Glomerular endothelial cell (primary cell): ENCODE measurements at places on chromosomes 13 and 19.

GRCh38 chr13:32587011-32587810 lies 959 bp downstream of the PDS5B start:
- peak; percentile 20 for DNase-seq

DNA sequence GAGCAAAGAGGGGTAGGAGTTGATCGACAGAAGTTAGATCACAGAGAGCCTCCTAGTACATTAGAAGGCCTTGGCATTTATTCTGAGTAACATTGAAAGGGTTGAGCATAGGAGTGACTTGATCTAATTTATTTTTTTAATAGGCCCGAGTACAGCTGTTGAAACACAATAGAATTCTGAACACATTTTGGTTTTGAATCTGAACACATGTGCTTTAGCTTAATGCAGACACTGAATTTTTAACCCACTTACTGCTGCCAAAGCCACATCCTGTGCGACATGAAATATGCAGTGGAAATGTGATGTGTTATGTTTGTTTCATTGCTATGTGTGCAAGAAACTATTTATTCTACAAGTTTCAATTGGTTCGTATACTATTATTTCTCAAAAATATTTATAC lies 1505.9 kb downstream of the PCDH9 start:
- no peak for DNase-seq

DNA sequence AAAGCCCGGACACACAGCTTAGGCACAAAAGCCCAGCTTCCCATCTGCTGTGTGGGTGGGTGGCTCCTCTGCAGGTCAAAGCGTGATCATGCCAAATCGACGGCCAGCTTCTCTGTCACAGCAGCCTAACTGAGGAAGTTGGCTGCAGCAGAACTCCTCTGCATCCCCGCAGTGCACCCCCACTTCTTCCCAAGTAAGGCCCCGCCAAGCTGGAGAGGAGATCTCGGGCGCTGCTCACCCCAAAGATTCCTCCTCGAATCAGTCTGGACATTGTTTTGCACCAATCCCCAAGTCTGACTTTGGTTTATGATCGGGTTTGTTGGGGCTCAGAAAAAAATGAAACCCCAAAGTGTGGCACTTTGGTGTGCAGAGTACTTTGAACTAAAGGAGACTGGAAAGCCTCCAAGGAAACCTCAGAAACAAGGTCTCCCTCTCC lies 19.7 kb upstream of the CPB2 start:
- no peak for DNase-seq

DNA sequence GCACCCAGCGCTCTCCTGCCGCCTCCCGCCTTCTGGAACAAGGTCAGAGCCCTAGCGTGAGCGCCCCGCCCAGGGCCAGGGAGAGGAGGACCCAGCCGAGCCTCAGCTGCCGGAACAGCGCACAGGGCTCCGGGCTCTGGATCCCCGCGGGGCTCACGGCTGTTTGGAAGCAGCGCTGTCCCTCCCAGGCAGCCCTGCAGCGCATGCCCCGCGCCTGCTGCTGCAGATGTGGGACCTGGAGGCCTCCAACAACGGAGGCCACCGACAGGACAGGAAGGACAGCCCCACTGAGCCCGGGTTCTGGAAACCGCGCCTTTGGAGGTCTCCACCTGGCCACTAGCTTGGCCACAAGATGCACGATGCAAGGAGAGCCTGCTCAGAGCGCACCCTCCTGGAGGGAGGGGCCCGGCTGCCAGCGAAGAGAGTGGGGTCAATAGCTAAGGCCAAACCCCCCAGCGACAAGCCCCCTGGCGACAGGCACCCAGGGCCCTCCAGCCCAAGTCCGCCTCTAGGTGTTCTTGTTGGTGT lies 12.6 kb downstream of the ZSCAN18 start:
- no peak for DNase-seq
